ENCODE measurements at places on chromosomes 5 and 9.

DNA sequence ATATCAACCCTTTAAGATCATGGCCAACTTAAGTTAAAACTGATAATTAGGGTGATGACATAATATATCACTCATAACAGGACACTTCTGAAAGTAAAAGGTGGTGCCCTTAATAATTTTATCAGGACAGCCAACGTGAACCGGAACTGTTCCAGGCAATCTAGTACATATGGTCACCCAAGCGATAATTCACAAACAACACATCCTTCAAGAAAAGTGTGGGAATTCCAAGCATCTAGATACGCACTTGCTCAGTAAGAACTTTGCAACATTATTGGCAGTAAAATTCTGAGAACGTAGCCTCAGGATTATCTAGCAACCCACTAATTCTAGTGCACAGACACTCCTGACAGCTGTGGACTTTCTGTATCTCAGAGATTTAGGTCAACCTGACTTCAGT is 85.7 kb downstream of the ALDH7A1 start:
- DNase-seq = no peak

DNA sequence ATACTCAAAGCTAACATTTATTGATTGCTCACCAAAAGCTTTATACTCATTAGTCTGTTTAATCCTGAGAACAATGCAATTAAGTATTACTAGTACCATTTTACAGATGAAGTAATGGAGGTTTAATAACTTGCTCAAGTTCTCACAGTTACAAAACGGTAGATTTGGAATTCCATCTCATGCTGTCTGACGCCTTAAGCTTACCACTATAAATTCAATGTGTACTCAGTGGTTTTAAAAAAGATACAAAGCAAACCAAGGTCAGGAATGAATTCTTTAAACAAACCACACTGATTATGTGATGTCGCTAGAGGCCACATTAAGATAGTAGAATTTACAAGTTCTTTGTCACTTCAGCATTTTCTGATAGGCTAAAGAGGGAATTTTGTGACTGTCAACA is 1.2 kb upstream of the C5orf63 start:
- no peak for DNase-seq

DNA sequence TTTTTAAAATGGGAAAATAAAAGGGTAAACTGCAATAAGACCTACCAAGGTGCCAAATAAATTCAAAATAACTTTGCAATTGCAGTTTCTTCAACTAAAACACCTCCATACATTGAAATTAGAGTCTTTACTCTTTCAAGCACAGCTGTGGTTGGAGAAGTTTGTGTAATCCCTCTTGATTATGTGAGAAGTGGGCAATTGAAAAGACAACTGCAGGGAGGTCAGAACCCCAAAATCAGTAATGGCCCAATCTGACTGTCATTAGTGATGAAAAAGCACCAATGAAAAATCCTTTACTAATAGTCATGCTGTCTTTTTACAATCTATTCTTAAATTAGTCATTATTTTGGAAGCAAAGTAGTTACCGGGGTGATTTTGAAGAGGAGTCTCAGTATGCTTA is 116.7 kb upstream of the RGMB start:
- no peak for DNase-seq

DNA sequence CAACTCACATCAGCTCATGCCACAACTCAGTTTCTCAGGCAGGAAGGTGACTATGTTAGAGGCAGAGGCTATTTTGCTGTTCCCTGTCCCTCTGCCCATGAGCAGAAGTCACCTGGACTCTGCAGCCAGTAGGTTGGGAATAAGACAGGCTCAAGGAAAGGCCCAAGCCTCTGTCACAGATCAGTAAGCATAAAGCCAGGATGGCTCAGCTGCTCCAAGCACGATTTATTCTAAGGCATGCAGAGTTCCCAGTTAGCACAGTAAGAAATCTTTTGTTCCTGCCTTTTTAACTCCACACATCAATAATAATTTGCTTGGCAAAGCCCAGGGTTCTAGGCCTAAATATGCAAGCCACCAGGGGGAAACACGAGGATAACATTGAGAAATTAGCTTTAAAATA is 249.0 kb upstream of the ADRA1B start:
- no peak for DNase-seq

DNA sequence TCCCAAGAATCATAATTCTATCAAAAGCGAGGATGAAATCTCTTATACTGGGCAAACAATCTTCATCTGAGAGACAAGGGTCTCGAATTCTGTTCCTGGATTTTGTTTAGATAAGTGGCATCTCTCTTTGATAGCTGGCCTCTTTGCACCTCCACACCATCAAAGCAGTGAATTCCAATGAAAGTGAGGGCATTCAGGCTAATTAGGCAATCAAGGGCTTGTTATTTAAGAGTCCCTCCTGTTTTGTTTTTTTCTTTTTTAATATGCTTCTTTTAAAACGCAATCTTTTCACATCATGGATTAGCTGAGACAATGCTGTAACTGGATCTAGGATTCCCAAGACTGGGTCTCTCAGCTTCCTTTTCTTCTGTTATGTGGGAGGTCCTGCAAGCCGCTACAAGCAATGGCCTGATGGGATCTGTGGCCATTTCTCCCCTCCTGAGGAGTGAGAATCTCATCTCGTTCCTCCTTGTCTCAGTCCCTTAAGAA is 67.9 kb downstream of the TNC start:
- no peak for DNase-seq

GRCh38 chr9:135344523-135344901 is 135.1 kb upstream of the PPP1R26 start:
- DNase-seq = no peak

DNA sequence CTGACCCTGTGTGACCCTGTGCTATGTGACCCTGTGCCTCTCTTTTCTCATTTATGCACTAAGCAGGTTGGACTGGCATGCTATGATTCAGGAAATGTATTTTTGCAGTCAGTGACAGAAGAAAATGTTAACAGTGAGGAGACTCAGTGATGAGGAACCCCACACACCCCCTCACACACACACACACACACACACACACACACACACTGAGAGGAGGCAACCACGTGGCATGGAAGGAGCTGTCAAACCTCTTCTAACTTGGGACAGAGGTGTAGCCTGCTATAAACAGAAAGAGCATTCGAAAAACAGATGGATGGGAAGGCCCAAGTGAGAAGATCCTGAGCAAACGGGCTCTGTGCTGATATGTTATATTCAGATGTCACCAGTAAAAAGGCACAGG is 57.9 kb upstream of the GRIA1 start:
- no peak for DNase-seq

DNA sequence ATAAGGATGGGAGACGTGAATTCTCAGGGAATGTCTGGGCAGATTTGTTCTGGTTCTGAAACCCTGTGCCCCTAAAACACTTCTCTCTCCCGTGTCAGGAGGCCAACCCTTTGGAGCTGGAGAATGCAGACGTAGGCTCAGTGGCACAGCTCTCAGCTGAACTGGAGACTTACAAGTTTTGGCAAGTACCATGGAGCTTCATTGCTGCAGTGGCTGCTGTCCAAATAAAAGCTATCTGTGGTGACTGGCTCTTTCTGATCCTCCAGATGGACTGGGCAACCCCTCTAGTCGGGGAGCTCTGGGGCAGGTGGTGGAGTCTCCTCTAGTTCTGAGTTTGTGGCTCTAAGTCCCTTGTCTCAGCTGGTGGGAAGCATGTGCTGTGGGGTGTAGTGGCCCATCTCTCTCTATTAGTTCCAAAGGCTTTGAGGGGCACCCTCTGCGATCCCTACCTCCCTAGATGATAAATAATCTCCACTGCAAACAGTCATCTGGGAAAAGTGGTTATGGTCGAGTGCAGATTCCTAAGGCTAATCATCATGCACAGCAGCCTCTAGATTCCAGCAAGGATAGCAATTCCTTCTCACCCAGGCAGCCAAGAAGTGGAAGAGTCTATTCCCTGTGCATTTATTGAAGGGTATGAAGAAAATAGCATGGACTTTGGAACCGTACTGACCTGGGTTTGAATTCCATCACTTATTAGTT is 204.2 kb upstream of the KLF4 start:
- DNase-seq = no peak

GRCh38 chr5:111932199-111932598 is 175.2 kb upstream of the NREP start:
- no peak for DNase-seq

DNA sequence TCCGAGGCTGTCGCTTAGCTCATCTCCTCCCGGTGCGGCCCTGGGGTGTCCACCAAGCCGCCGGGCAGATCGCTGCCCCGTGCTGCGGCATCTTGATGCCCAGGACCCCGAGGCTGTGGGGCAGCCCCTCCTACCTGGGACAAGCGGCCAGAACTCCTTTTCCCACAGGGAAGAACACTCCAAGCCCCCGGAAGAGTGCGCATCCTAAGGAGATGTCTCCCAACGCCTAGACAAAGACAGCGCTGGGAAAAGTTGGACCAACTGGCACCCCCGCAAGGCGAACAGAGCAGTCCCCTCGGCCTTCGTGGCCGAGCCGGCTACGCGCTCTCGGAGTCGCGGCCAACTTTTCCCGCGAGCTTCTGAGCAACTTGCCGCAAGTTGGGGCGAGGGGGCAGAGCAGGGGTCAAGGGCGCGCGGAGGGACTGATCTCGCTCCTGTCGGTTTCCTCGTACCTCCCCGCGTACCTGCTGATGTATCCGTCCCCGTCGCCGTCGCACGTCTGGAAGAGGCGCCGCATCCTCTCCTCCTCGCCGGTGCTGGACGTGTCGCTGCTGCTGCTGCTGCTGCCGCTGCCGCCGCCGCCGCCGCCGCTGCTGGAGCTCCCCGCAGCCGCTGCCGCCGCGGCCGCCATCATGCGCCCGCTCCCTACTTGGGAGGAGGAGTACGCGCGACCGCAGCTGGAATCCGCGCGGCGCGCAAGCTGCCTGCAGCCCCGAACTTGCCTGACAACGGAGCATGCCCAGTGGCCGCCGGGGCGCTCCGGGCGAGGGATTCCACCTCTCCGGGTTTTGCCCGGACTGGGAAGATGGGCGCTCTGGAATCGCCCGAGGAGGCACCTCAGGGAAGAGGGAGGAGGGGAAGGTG is at the start of gene MCC:
TSS of gene MCC (minus strand) at position 673 of the 864 bp plus-strand sequence.
- no peak for DNase-seq

DNA sequence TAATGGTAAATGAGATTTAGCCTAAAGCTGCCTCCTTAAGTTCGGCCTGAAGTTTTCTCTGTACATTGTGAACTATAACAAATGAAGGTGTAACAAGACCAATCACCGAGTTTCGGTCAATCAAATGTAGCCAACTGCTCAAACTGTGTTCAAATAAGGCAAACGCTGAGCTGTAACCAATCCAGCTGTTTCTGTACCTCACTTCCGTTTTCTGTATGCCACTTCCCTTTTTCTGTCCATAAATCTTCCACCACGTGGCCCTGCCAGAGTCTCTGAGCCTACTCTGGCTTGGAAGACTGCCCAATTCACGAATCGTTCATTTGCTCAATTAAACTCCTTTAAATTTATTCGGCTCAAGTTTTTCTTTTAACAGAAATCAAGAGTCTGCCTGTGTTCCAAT is 193.5 kb upstream of the KLF9 start:
- DNase-seq = no peak

GRCh38 chr5:65808818-65809217 is 86.8 kb downstream of the NLN start:
- DNase-seq = no peak

DNA sequence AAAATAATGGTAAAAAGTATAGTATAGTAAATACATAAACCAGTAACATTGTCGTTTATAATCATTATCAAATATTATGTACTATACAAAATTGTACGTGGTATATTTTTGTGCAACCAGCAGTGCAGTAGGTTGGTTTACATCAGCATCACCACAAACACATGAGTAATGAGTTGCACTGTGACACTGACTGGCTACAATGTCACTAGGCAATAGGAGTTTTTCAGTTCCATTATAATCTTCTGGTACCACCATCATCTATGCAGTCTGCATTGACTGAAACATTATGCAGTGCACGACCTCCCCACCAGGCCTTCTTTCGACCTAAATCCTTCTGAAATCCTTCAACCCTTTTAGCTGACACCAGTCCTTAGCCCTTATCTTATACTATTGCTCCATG is 105.8 kb downstream of the SREK1 start:
- DNase-seq = no peak

DNA sequence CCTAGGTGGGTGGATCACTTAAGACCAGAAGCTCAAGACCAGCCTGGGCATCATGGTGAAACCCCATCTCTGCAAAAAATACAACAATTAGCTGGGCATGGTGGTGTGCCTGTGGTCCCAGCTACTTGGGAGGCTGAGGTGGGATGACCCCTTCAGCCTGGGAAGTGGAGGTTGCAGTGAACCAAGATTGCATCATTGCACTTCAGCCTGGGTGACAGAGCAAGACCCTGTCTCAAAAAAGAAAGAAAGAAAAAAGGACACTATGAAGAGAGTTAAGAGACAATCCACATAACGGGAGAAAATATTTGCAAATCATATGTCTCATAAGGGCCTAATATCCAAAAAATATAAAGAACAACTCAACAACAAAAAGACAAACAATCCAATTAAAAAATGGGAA is 57.9 kb downstream of the NDST1 start:
- no peak for DNase-seq

DNA sequence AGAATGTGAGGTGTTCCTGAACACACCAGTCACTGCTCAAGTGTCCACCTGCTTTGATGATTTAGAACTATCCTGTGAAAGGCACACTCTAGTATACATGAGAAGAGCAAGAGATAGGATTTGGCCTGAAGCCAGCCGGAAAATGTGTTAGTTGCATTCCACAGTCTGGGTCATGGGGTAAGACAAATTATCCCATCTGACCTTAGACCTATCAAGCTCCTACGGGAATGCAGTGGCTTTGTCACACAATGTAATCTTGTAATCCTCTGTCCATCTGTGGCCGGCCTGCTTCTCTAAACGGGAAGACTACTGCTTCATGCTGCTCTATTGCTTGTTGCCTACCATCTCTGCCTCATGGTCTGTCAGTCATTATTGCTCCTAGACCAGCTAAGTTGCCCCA is 92.4 kb upstream of the PRRC1 start:
- DNase-seq = no peak

DNA sequence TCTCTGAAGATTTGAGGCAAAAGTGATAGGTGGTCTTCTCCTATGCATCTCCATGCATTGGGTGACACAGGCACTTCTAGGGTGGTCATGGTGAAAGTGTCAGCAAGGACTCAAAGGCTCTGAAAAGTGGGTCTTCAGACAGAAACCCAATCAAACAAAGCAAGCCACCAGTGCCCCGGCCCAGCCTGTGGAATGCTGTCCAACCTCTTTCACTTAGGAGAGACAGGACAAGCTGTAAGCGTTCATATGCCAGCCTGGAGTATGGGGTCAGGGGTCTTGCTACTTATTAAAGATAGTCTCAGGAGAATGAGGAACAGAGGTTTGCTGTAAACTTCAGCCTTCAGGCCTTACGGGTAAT is 324.5 kb downstream of the GADD45G start:
- DNase-seq = no peak

DNA sequence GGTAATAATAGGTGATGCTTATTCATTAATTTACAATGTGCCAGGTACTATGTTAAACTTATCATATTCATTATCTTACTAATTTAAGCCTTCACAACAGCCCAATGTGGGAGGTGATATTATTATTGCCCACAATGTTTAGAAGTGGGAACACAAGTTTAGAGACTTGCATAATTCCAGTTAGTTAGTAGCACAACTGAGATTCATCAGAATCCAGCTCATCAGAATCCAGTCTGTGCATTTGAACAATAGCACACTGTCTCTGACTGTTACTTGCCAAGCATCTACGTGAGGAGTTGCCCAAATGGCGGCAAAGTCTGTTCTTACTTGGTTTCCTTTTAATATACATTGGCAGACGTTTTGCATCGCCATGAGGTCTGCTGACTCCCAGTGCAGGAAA is 110.9 kb upstream of the BASP1 start:
- no peak for DNase-seq

- DNase-seq = no peak
These were observed 26.0 kb downstream of the GAPT start for GRCh38 chr5:58517198-58517597.

- DNase-seq = no peak
These were observed 1023.7 kb upstream of the DMAC1 start for GRCh38 chr9:8823131-8823895.

All from omental fat pad (tissue), 4 donors.